ENCODE measurements at places on chromosomes 1 and 21. TPM values are rescaled to one million over a fixed set of nuclear protein-coding genes. Genes with fewer than 3 reads are reported as not detected.

GRCh38 chr1:33358114-33358794, 37.4 kb upstream of the A3GALT2 start:
- DNase-seq: no peak

DNA sequence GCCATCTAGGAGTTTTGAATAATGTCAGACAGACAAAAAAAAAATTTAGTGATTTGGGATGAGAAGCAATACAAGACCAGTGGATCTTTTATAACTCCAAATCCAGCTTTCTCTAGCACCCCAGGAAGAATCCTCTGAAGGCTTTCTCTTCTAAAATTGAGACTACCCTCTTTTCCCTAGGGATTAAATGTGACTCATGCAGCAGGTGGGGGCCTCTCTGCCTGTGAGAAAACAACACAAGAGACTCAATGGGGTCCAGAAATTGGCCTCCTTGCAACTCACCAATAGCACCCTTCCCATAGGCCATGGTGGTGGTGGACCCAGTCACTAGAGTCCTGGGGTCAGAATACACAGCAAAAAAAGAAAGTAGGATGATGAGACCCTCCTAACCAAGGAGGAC, 120.3 kb upstream of the ATP1A1 start:
- no peak for DNase-seq

GRCh38 chr1:230189824-230190223, 122.8 kb downstream of the GALNT2 start:
- no peak for DNase-seq

GRCh38 chr1:20729990-20730689, 2.4 kb downstream of the SH2D5 start:
- DNase-seq: no peak

DNA sequence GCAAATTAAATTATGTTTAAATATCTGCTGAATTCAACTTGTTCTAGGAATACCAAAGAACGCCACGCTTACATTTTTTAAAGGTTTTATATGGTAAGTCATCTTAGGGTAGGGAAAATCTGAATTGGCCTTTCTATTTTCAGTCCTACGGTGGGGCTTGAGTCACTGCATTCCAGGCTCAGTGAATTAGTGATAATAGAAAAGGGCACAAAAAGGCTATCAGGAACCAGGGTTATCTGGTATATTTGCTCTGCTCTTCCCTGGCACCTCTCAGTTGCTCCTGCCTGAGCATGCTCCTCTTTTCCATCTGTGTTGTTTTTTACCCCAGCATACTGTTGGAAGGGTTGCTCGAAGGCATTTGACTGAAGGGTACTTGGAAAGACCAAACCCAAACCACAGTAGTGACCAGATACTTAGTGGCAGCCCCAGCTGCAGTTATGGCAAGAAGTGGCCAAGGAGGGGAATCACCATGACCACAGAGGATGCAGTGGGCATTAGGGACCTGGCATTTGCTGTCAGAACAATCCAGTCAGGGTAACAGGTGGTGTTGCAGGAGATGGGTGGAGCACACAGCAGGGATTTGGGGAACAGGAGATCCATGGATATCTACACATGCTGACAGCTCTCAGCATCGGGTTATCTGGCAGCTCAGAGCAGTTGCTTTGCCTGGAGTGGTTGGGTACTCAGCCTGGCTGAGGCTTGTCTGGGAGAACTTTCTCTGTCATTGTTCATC, 2.3 kb downstream of the OVAAL start:
- no peak for DNase-seq

ZYG11A gene
- total RNA-seq: 0.13 TPM

DNA sequence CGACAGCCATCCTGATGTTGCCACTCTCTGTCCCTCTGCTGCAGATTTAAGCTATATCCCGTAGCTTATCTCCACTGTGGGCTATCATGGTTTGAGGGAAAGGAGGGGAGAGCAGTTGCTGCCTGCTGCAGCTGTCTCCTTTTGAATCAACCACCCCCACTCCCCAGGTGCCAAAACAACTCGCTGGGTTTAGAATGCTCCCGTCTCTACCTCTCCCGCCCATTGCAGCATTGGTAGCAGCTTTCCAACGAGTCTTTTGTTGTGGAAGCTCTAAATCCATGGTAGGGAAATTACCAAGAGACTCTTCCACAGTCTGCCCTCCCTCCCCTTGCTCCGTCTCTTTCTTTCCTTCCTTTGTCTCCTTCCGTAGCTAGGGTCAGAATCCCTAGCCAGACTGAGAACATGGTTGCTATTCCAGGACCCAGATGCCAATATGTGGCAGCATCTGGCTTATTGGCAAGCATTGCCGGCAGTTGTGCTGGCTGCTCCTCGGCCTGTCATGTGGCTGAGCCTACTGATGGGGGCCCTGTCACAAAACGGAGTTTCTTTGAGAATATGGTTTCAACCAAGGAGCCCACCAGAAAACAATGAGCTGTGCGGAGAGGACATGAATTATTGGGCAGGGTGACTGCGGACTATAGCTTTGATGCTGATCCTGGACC, 230.7 kb downstream of the RPS6KC1 start:
- no peak for DNase-seq

CLDN14 gene
- 0.26 TPM for total RNA-seq

PGM1 gene
- total RNA-seq: 43.1 TPM

DNA sequence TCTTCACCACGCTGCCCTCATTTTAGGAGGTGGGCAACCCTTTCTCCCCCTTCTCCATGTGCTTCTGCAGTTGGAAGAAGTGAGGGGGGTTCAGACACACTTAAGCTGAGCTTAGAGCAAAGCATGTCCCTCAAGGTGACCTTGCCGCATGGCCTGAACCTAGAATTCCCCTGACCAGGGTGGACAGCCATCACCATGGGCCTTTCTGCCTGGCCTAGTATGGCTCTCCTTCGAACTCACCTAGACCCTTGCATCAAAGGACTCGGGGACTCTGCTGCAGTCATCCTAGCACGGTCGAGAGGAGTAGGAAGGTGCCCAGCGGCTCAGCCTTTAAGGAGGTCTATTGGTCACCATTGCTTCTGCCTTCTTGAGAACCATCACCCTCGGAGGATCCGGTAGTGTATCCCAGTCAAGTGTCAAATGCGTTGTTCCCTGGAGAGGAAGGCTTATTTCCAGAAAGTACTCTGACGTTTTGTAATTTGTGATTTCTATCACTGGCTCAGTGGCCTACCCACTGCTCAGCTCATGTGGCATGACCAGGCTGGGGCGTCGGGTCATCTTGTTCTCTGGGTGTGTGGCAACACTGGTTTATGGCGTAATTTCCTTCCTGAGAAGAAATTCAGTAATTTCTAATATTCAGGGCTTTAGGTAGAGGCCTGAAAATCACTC, at the start of gene KCNE1:
KCNE1 (minus strand) TSS at position 424 of the 669 bp plus-strand sequence. CDS start 62,576 bp downstream, outside the sequence.
- DNase-seq: no peak

MCOLN3 gene
- not detected for total RNA-seq

DNA sequence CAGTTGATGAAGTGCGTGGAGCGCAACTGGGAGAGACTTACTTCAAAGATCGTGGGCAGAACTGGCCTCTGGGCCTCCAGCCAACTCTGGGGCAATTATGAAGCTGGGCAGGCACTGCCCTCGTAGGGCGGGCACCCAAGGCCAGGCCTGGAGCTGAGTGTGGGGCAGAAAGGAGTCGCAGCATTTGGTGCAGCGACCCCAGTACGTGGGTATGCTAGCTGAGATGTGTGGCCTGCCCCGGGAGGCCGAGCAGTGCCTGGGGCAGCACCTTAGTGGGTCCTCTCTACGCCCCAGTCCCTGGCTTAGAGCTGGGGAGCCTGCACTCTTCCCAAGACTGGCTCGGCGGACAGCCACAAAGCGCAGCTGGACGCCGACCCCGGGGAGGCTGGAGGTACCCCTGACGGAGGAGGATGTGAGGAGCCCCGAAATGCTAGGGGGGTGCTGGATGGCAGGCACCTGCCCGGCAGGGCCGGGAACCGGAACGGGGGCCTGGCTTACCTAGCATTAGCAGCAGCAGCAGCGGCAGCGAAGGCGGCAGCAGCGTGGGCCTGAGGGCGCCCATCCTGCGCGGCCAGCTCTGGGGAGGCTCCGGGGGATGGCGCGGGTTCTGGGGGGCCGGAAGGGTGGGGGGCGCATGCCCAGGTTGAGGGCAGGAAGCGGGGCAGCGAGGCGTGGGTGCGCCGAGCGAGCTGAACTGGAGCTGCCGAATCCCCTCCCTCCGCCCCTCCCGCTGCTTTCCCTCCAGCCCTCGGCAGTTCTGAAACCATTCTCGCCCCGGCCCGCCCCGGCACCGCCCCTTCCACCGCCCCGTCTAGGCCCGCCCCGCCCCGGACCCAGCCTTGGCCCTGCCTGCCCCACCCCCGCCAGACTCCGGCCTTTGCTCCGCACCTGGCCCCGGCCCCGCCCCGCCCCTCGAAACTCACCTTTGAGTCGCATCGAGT, at the start of gene IGSF8:
IGSF8 (minus strand) TSS at position 709 of the 941 bp plus-strand sequence; CDS start at position 562, 147 bp downstream.
- DNase-seq: peak; percentile 79

DNA sequence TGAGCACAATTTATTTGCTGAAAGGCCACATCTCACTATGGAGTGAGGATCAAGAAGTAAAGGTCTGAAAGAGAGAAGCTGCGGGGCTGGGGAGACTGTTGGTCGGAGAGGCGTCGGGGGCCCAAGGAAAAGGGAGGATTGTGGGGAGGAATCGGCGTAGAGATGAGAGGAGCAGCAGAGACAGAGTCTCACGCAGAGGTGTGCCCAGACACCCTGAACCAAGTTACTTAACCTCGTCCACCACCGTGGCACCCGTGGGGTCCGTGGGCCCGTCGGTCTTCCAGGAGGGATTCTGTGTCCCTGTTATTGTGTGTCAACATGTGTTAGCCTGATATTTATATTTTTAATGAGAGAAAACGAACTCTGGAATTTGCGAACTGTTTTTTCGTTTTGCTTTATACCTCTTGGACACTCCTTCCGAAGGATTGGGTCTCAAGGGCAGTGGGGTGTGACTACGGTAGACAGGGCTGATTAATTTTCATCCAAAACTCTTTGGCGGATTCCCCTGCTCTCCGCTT, 3.8 kb upstream of the NBPF1 start:
- DNase-seq: no peak
